Thymus (tissue), 14 donors: ENCODE measurements at places on chromosomes 6 and 20.

DNA sequence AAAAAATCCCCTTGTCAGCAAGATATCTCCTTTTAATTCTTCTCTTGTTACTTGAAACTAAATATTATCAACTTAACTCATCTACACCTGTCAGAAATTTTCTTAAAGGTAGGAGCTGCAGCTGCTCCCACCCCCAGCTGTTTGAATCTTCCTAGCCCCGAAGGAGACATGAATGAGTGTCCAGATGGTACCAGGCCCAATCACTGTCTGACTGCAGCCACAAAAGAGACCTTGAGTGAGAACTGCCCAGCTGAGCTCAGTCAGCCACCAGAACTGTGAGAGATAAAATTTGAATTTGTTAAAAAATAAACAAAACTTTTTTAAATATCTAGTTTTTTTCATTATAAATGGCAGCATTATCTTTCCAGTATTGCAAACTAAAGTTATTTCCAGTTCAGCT, 84.7 kb downstream of the PRSS35 start:
- no peak overlapping the region for H3K27ac ChIP-seq
- H3K36me3 ChIP-seq, result no peaks in the 10 kb centered on the region
- H3K27me3 ChIP-seq, result no peaks in the 10 kb centered on the region

- H3K27ac ChIP-seq, result no peak overlapping the region
- no peak overlapping the region for H3K4me3 ChIP-seq
- no peak for DNase-seq
- no peaks in the 10 kb centered on the region for H3K4me1 ChIP-seq
- H3K36me3 ChIP-seq, result no peaks in the 10 kb centered on the region
- no peaks in the 10 kb centered on the region for H3K27me3 ChIP-seq
Observed at GRCh38 chr6:122622479-122622878, 12.3 kb downstream of the PKIB start.

- H3K27me3 ChIP-seq, result no peaks in the 10 kb centered on the region
- H3K4me3 ChIP-seq, result no peak overlapping the region
- H3K27ac ChIP-seq, result no peak overlapping the region
- H3K4me1 ChIP-seq, result no peaks in the 10 kb centered on the region
- no peak for DNase-seq
- H3K36me3 ChIP-seq, result no peaks in the 10 kb centered on the region
Observed at GRCh38 chr6:46521464-46521971, 30.3 kb upstream of the RCAN2 start.

DNA sequence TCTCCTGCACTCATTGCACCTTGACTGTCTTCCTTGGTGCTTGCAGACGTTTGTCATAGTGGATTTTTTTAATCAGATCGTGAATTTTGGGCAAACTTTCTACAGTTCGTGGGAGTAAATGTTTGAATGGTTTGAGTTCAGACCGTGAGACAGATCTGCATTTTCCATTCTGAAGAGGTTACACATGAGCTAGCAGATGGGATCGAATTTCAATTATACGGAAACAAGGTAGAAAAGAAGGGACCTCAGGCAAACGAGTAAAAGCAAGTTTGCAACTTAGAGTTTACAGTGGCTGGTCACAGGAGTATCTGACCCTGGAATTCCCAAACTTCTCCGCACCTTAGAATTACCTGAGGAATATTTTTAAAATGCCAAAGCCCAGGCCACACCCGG, 17.2 kb upstream of the NCR2 start:
- no peaks in the 10 kb centered on the region for H3K27me3 ChIP-seq
- peaks cover 24% of the 10 kb centered on the region for H3K4me1 ChIP-seq
- H3K4me3 ChIP-seq, result no peak overlapping the region

DNA sequence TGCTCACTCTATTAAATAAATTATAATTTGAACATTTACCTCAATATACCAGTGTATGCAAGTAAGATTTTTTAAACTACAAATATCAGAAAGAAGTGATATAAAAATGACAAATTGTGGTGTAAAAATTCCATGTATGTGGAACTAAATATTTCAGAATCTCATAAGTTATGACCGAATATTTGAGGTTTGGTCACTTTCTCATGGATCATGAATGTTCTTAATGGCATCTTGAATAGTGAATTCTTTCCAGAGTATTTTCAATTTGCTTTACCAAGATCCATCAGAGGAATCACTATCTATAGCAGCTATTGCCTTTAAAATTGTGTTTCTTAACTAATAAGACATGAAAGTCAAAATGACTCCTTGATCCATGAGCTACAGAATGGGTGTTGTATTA, 950.6 kb downstream of the TBC1D32 start:
- no peak for DNase-seq
- no peaks in the 10 kb centered on the region for H3K4me1 ChIP-seq
- H3K27me3 ChIP-seq, result no peaks in the 10 kb centered on the region
- no peak overlapping the region for H3K4me3 ChIP-seq
- H3K27ac ChIP-seq, result no peak overlapping the region

GRCh38 chr6:34969662-34970265, 80.7 kb downstream of the ANKS1A start:
- peaks cover 10% of the 10 kb centered on the region for H3K36me3 ChIP-seq
- no peak for DNase-seq
- H3K27ac ChIP-seq, result no peak overlapping the region
- H3K4me1 ChIP-seq, result no peaks in the 10 kb centered on the region
- H3K4me3 ChIP-seq, result no peak overlapping the region
- no peaks in the 10 kb centered on the region for H3K27me3 ChIP-seq

DNA sequence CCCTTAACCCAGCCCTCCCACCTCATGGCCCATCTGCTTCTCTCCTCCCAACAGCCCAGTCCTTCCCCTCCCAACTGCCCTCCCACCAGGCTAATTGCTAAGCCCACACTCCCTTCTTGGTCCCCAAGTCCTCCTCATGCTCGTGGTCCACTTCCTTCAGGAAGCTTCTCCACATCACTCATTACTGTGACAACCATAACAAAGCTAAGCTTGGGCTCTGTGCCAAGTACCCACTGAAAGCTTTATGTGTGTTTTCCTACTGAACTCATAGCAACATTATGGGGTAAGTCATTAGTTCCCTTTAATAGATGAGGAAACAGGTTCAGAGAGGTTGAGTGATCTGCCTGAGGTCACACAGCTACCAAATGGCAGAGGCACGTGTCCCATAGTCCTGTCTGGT, 16.2 kb downstream of the FRS3 start:
- H3K27ac ChIP-seq, result no peak overlapping the region
- no peak for DNase-seq
- H3K4me3 ChIP-seq, result no peak overlapping the region
- no peaks in the 10 kb centered on the region for H3K36me3 ChIP-seq
